ENCODE measurements at places on chromosomes 6 and 20. TPM values are rescaled to one million over a fixed set of nuclear protein-coding genes. Genes with fewer than 3 reads are reported as not detected.

- DNase-seq: no peak
Observed at GRCh38 chr6:144289006-144289405, 3.9 kb downstream of the UTRN start.

The RBM38 gene
- total RNA-seq: 322 TPM

- no peak for DNase-seq
Observed at GRCh38 chr20:33337119-33337518, 54.1 kb downstream of the BPIFB1 start.

The TRIM40 gene
- 0.39 TPM for total RNA-seq

The BNIP5 gene
- total RNA-seq: not detected

The DAAM2 gene
- total RNA-seq: not detected

DNA sequence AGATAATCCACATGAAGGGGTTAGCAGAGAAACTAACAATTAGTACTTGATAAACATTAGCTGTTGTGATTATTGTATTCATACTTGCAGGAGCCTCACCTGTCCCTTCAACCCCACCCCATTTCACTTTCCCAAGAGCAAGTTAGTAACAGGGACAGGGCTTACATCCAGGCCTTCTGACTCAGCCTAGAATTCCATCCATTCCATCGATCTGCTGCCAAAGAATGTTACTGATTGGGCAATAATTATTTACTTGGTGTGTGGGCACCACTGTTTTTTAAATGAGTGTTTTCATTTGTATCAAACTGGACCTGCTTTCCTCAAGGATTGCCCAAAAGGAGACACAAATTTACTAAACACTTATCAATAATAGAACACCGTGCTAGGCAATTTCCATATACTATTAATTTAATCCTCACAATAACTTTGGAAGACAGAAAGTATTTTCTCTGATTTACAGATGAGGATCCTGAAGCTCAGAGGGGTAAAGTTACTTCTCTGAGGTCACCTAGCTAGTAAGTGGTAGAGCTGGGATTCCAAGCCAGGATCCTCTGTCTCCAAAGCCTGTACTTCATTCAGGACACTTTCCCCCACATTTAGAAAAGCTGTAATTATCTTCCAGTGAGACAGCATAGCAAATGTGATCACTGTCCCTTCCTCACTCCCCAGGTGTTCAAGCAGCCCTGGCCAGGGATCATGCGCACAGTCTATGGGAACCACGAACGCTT, 32.8 kb downstream of the GSS start:
- DNase-seq: no peak

The ACOT13 gene
- total RNA-seq: 2.9 TPM

The NKX2-2 gene
- total RNA-seq: not detected

The GGTLC1 gene
- not detected for total RNA-seq

- no peak for DNase-seq
Observed at GRCh38 chr6:109498052-109498451, 15.0 kb upstream of the ZBTB24 start.

The ARMC12 gene
- total RNA-seq: 0.57 TPM

DNA sequence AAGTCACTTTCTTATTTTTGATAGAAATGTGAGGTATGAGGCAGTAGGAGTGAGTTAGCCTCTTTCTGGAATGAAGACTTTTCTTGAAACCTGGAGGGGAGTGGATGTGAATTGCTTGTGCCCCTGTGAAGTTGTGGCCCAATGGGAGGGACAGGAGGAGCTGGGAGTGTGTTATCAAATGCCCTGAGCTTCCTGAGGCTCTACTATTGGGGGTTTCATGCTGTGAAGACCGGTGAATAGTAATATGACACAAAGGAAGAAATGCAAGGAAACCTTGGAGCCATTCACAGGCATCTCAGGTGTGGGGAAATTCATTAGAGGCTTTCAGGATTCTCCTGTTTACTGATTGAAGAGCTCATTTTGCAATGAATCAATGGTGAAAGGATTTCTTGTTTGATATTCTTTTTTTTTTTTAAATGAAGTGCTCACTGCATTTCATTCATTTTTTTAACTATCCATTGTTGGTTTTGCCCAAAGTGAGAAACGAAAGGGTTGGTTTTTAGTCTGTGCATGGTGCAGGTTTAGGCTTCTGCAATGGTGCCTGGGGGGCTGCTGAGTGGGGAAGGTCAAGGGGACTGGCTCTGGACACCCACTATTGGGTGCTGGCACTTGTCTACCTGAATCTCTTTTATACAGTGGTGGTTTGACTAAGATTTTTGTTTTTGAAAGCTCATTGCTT, 8.2 kb downstream of the RNF144B start:
- DNase-seq: no peak

Measured in CD4-positive, CD25-positive, alpha-beta regulatory T cell (primary cell).